ENCODE measurements at places on chromosomes 4 and X. TPM values are rescaled to one million over a fixed set of nuclear protein-coding genes. Genes with fewer than 3 reads are reported as not detected.

DNA sequence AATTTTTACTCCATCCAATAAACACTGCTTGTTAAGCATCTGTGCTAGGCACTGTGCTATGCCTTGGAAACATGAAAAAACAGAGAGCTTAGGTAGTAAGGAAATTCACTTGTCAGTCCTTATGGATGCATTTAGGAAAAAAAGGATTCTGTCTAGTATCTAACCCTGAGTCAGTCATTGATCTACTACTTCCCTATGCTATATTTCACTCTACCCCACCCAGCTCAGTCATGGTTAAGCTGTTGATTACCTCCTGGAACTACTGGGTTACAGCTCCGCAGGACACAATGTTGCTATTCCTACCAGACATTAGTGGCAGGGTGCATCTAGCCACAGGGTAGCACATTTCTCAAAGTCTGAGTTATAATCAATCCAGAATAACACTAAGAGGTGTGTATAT, 2.9 kb upstream of the USP53 start:
- no peak overlapping the region for H3K4me3 ChIP-seq
- DNase-seq = no peak
- H3K27me3 ChIP-seq = no peaks in the 10 kb centered on the region
- H3K27ac ChIP-seq = no peak overlapping the region
- H3K36me3 ChIP-seq = no peaks in the 10 kb centered on the region

GRCh38 chr4:153748378-153748777, 11.4 kb downstream of the RNF175 start:
- H3K36me3 ChIP-seq = no peaks in the 10 kb centered on the region
- DNase-seq = no peak
- H3K27ac ChIP-seq = no peak overlapping the region
- H3K27me3 ChIP-seq = no peaks in the 10 kb centered on the region
- no peaks in the 10 kb centered on the region for H3K4me1 ChIP-seq

GRCh38 chr4:170400361-170400760, 310.6 kb upstream of the AADAT start:
- H3K27ac ChIP-seq = no peak overlapping the region
- no peaks in the 10 kb centered on the region for H3K27me3 ChIP-seq
- no peaks in the 10 kb centered on the region for H3K4me1 ChIP-seq
- no peaks in the 10 kb centered on the region for H3K36me3 ChIP-seq
- DNase-seq = no peak
- H3K4me3 ChIP-seq = no peak overlapping the region

- peak overlapping the region; percentile 72 for H3K27ac ChIP-seq
- H3K36me3 ChIP-seq = no peaks in the 10 kb centered on the region
- no peaks in the 10 kb centered on the region for H3K4me1 ChIP-seq
- DNase-seq = peak; percentile 91
- peak overlapping the region; percentile 8 for H3K4me3 ChIP-seq
Measured at GRCh38 chr4:76585897-76586360, 150.9 kb downstream of the SHROOM3 start.

Gene EDNRA
- total RNA-seq = 0.52 TPM

GRCh38 chr4:3134201-3134600, 59.7 kb downstream of the HTT start:
- no peak overlapping the region for H3K27ac ChIP-seq
- no peak for DNase-seq
- peaks cover 6% of the 10 kb centered on the region for H3K4me1 ChIP-seq
- H3K4me3 ChIP-seq = no peak overlapping the region

Data from pancreas (tissue), 10 donors.